Spinal cord (tissue), 10 donors: ENCODE measurements at places on chromosomes 2 and 18. TPM values are rescaled to one million over a fixed set of nuclear protein-coding genes. Genes with fewer than 3 reads are reported as not detected.

DNA sequence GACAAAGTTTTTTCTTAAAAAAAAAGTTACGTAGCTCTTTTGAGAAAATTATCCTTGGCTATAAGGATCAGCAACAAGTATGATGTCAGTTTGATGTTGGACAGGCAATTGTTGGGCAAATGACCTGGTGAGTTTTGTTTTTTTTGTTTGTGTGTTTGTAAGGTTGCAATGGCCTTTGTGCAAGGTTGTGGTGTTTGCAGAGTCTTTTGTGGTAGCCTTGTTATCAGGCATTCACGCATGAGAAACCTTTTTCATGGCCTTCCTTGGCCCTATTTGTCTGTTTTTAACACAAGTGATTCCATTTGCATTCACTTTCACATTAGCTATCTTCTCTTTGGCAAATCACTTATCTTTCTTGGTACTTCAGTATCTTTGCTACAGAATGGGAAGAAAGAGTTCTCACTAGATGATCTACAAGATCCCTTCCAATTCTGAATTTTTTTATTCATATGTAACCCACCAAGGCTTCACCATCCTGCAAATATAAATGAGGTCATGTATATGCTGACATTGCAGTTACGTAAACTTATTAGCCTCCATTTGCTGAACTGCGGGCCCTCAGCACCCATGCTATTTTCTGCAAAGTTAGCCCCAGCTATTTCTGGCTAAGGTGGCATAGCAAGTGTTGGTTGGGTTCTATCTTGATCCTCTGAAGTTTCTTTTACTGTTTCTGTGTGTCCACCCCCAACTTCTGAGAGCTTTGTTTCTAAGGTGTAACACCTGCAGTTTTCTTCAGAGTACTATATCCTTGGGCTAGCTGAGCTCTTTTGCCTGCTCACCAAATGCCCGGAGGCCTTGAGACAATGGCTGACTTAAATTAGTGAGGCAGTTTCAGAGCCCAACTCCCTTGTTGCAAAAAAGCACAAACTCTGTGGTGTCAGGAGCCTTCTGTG lies 667.1 kb downstream of the IRS1 start:
- DNase-seq: no peak

Gene DUSP2
- polyA plus RNA-seq: 10.7 TPM

- DNase-seq: no peak
Measured at GRCh38 chr2:232563580-232563979, 13.1 kb downstream of the EIF4E2 start.

- no peak for DNase-seq
Measured at GRCh38 chr2:233492751-233493150, 73.8 kb downstream of the USP40 start.

- DNase-seq: no peak
Measured at GRCh38 chr2:241489733-241490680, 18.4 kb downstream of the STK25 start.

Gene ANKRD30BL
- polyA plus RNA-seq: 4.6 TPM

GRCh38 chr2:231172025-231172424 lies 26.4 kb upstream of the ARMC9 start:
- no peak for DNase-seq

- no peak for DNase-seq
Measured at GRCh38 chr18:36546876-36547275, 249.4 kb downstream of the FHOD3 start.

GRCh38 chr2:68282811-68283418 lies 30.6 kb upstream of the PPP3R1 start:
- DNase-seq: peak; percentile 78

GRCh38 chr2:100563407-100564247 lies 834 bp downstream of the PDCL3 start:
- no peak for DNase-seq

Gene C1GALT1C1L
- polyA plus RNA-seq: 1.8 TPM

DNA sequence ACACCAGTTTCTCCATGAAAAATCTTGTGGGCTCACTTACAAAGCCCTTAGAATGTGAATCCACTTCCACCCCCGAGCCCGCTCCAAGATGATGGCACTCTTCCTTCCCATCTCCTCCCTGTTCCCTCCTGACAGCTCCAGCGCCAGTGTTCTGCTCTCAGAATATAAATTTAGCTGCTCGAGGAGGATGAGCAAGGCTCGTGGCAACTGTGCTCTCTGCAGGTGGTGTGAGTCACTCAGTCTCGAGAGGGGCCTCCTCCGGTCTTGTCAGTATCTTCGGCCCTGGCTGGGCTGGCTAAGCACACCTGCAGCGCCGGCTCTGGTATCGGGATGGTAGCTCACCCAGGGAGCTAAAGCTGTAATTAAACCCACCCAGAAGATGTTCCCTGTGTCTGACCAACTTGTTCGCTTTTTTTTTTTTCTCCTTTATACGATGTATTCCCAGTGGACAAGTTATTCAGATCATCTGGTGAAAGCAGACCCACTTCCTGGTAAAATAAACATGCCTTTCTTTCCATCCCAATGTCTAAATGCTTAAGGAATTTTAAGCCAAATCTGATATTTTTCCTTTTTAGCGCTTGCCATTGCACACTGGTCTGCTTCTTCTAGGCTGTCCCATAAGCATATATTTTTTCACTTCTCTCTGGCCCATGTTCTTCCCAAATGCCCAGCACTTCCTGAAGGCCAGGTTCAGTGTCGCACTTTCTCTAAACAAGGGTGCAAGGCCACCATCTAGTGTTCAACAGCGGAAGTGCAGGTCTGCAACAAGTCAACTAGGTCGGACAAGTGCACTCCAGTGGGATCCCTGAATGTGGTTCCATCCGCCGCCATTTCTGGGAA lies 31.4 kb upstream of the YPEL5 start:
- DNase-seq: peak; percentile 87

Gene FAM124B
- polyA plus RNA-seq: 6.7 TPM

Gene FZD7
- 25.2 TPM for polyA plus RNA-seq

DNA sequence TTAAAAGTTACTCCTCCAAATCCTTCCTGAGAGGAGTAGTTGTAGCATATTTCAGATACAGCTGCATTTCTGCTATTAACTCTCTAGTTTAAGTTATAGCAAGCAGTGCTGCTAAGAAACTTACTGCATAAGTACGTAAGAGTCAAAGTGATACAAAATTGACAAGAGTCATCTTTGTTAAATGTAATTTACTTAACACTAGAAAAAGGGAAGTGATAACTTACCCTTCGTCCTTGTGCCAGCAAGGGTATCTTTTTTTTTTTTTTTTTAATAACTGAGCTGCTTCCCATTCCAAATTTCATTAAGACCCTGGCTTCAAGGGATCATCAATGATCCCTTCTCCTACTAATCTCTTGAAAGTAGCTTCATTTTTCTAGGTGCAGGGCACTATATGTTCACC lies 493.0 kb downstream of the PLCL1 start:
- no peak for DNase-seq

GRCh38 chr2:101748000-101748399 lies 50.5 kb downstream of the MAP4K4 start:
- no peak for DNase-seq

Gene SGPP2
- 5.2 TPM for polyA plus RNA-seq

Gene MOGAT1
- not detected for polyA plus RNA-seq

- no peak for DNase-seq
Measured at GRCh38 chr2:54456362-54456611, 160 bp downstream of the SPTBN1 start.

Gene TMEM247
- not detected for polyA plus RNA-seq

DNA sequence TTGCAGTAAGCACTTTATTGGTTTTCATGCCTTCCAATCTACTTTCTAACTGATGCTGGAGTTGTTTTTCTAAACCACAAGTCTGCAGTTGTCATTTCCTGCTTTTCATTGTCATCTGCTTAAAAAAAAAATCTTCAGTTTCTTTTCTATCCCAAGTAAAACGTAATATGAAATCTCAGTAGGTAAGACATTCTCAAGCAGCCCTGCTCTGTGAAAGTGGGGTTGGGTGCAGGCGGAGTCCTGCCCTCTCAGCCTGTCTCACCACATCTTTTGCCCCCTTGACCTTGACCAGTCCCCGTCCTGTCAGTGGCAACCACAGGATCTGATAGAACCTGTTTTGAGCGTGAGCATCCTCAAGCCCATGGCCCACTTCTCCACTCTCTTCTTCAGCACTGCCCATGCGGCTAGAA lies 80.0 kb upstream of the CPO start:
- DNase-seq: no peak

DNA sequence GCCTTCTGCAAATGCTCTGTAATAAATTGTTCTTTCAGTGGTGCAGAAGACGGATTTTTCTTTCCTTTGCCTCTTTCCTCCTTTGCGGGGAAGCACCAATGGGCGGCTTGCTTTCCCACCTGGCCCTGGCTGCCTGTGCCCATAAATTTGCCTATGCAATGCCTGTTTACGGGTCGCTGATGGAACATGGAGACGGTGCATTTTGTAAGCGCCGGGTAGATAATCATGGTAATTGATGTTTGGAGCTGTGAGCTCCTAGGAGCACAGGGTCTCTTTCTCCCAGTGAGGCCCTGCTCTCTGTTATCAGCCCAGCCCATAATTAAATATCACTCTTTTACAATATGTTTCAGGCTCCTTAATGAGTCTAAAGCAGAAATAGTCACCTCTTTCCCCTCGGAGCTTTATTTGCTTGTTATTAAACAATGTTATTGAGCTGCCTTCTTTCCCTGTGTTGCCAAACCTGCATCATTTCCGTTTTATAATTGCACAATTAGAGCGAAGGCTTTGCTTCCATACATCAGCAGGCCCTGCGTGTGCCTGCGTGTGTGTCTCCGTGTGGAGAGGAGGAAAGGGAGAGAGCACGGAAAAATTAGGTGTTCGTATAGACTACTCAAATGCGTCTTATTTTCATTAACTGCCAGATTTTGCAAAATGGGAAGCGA lies 437.4 kb upstream of the POU3F3 start:
- DNase-seq: no peak

DNA sequence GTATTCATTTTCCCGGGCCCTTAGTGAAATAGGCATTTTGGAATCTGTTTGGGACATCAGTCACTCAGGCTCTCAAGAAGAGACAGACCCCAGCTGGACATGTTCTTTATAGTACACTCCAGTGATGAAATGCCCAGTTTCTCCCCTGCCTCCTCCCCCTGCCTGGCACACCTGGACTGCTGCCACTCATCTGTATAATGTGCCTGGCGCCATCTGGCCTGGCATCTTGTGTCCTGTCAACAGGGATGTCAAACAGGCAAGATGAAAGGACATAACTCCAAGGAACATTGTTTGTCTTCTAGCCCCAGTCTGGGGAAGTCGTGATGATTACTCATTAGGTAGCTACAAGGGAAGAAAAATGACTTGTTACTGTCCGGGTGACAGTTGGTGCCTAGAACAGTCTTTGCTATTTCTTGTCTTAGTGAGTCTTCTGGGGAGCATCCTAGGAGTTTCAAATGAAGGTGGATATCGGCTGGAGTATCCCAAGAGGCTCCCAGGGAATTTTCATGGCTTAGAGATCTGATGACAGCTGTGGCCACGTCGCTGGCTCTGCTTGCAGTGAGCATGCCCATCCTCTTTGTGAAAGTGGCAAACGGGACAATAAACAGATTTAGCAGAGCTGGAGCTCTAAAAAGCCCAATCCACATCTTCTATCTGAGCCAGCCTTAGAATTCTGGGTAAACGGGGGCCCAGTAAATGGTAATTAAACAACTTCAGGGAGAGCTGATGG lies 153.6 kb downstream of the ALK start:
- DNase-seq: no peak

Gene KCNF1
- 19.7 TPM for polyA plus RNA-seq

DNA sequence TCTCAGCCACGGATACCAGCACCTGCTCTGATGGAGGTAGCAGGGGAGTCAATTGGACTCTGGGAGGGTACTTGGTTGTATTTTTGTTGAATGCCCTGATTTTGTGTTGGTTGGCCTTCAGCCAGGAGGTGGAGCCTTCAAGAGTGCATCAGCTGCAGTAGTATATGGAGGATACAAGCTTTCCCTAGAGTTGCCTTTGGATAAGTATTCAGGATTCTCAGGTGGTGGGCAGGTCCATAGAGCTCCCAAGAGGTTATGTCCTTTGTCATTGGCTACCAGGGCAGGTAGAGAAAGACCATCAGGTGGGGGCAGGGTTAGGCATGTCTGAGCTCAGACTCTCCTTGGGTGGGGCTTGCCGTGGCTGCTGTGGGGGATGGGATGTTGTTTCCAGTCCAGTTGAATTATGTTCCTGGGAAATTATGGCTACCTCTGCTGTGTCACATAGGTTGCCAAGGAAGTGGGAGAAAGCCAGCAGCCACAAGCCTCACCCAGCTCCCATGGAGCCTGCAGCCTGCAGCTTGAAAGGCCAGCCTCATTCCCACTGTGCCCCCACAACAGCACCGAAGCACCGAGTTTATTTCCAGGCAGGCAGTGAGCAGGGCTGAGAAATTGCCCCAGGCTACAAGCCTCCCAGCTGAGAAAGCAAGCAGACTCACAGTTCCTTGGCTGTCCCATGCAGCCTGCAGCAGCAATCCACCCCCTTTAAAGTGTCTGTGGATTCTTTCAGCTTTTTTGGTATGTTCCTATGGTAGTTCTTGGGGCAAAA lies 38.6 kb upstream of the CHST9 start:
- no peak for DNase-seq

- DNase-seq: no peak
Measured at GRCh38 chr2:224561234-224562005, 23.7 kb downstream of the CUL3 start.

Gene PRKAG3
- 0.23 TPM for polyA plus RNA-seq

- peak; percentile 62 for DNase-seq
Measured at GRCh38 chr18:76524900-76525698, 30.1 kb upstream of the ZNF516 start.

DNA sequence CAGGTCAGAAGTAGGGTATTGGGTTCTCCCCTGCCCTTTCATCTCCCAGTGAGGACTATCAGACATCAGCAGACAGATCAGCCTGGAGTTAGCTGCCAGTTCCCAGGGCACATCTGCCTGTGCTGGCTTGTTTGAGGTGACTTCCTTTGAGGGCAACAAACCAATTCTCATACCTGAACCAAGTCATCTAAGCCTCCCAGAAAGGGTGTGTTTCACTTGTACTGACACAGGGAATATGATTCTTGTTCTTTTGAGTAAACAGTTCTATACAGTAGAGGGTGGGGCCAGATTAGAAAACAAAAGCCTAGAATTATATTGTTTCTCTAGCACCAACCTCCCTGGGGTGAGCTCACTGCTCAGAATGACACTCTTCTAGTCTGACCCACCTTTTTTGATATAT lies 591.9 kb downstream of the SLC4A3 start:
- no peak for DNase-seq

- DNase-seq: no peak
Measured at GRCh38 chr2:103396152-103396551, 634.3 kb downstream of the TMEM182 start.
